Adipocyte (in vitro differentiated cells): ENCODE measurements at places on chromosomes 1 and 21.

DNA sequence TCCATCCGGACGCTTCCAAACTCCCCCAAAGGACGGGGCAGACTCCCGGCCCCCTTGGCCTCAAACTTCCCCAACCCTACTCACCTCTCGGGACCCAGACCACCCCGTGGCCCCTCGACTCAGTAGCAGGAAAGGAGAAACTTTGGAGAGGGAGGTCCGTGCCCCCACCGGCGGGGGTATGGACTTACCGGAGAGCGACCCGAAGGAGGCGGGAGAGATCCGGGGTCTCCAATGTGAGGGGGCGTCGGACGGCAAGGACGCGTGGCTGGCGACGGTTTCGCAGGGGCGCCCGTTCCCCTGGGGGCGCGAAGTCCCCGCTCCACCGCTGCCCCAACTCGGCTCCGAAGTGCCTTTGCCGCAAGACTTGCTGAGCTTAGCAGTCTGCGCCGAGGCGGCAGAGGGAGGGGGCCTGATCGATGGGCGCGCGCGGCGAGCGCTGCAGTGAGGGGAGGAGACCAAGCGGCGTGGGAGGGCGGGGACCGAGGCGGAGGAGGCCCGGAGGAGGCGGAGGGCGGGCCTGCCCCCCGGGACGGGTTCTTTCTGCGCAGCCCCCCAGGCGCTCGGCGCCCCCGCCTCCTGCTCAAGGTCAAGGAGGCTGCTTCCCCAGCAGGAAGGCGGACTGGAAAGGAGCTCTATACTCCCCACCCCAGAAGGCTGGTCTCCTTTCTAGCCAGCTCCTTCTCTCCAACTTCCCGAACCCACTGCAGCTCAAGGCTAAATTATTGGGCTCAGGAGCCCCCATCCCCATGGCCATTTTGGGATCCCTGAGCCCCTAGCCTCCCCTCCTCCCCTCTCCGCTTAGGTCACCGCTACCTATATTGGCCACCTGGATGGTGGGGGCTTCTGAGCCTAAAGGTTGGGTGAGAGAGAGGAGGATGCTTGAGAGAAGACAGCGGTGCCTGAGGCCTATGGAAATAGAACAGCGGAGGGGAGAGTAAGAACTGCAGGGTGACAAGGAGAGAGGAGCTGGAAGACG, at the start of gene SYT2:
SYT2 (minus strand) TSS at position 385 of the 976 bp plus-strand sequence. CDS start 104,682 bp downstream, outside the sequence.
- DNase-seq, result peak; percentile 54

DNA sequence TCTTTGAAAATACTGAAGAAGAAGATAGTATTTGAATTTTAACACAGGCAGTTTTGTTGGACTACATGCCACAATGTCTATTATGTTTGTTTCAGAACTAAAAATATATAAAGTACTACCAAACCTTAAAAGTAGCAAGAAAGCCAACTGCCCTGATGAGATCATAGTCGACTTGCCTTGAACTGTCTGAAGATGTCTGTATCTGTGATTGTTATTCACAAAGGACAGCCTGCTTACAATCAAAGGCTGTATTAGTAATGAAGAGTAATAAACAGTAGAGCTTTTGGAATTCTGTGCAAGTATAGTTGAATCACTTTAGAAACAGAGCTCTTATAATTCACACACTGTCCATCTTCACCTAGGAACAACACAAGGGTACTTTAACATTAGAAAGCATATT, 228.3 kb downstream of the NCAM2 start:
- no peak for DNase-seq

GRCh38 chr21:46025113-46025770, 43.7 kb downstream of the COL6A1 start:
- peak; percentile 71 for DNase-seq

- DNase-seq, result no peak
These were observed 2.8 kb downstream of the HES4 start for GRCh38 chr1:996851-997712.

GRCh38 chr1:169240449-169241232, 127.0 kb downstream of the NME7 start:
- no peak for DNase-seq

GRCh38 chr1:224632921-224633321, 16.8 kb downstream of the CNIH3 start:
- DNase-seq, result no peak
